ENCODE measurements at places on chromosomes 2 and 18. TPM values are rescaled to one million over a fixed set of nuclear protein-coding genes. Genes with fewer than 3 reads are reported as not detected.

The SH3RF3 gene
- total RNA-seq: 3.2 TPM

The WIPF1 gene
- total RNA-seq: 17.5 TPM

The IL1RL2 gene
- total RNA-seq: 2.5 TPM

The EML6 gene
- total RNA-seq: 1.2 TPM

The DARS1 gene
- total RNA-seq: 87.5 TPM

The VSNL1 gene
- total RNA-seq: 39.1 TPM

- no peak for DNase-seq
These were observed 586.3 kb upstream of the SALL3 start for GRCh38 chr18:78393086-78393862.

DNA sequence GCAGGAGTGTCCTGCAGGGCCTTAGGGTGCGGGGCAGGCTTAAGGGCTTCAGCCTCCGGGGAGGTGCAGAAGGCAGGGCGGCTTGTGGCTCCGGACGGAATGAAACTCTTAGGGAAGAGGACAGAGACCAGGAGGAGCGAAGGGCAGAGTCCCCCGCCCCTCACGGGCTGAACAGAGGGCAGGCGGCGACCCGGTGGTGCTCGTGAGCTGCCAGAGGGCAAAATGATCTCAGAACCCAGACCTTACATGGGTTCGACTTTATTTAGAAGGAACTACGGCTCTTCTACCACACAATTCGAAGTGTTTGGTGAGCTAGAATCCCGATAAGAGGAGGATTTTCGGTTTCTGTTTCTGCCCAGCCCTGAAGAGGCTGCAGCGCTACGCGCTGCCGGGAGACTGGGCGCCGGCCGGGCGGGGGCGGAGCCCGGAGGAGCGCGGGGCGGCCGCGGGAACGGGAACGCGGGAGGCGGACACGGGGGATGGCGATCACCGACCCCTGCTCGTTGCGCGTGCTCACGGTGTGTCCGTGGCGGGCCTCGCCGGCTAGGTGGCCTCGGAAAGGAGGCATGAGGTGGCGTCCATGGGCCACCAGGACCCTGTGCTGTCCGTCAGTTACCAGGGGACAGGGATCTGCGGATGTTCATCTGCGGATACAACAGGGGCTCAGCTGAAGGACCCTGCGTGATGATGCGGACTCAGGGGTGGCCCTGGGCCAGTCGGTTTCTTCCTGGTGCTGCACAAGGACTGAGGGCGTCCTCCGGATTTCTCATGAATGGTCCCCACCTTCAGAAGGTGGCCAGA lies 4.2 kb upstream of the SP100 start:
- DNase-seq: no peak

DNA sequence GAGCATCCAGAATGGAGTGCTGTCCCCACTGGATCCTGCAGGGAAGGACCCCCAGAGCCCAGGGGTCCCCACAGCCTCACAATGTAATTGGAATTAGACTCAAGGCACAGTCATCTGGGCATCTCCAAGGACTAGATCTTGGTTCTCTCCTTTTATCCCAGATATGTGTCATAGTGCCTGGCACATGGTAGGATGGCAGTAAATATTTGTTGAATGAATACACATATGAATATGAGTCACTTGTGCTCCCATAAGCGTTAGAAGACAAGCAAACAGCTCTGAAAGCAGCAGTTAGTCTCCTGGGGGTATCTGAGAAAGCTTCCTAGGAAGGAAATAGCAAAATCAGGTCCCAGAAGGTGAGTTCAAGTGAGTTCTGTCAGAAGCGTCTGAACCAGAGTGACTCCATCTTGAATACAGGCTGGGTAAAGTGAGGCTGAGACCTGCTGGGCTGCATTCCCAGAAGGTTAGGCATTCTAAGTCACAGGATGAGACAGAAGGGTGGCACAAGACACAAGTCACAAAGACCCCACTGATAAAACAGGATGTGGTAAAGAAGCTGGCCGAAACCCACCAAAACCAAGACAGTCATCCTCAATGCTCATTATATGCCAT lies 234.1 kb upstream of the ID2 start:
- DNase-seq: no peak

DNA sequence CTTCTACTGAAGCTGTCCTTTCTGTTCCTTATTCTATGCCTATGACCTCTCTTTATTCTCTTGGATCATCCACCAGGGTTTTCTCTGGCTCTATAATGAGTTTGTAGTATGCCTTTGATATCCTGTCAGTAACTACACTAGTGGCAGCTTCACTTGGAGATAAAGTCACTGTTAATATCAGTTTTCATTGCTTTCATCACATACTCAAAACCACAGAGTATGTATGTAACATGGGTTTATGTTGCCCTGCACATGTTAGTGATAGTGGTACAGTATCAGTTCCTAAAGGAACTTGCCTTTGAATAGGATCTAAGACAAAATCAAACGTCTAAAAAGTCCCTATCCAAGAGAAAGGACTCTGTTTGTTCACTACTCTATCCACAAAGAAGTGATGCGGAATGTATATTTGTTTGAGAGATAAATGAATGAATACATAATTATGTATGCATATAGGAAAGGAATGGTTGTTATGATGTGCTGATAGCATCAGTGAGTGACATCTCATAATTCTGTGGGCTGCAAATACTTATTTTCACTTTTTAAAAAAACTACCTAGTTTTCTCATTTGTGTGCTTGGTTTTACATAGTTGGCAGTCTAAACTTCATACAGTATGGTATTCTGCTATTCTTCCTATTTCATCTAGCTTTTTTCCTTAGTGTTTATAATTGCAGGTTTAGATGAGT lies 45.1 kb downstream of the TET3 start:
- DNase-seq: no peak

DNA sequence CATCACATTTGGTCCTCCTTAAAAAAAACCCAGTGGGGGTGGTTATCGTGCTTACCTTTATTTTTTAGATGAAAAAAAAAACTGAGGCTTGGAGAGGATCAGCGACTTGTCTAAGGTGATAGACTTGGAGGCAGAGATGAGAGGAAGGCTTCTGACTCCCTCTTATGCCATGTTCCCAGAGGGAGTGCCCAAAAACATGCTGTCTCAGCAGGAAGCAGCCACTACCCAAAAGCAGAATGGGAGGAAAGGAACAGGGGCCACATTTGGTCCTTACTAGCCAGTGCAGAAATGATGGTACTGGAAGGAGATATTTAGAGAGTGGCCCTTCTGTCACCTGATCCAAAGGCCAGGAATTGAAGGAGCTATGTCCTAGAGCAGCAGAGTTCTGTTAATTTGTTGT lies 118.4 kb downstream of the B3GNT2 start:
- no peak for DNase-seq

- DNase-seq: no peak
These were observed 407.9 kb downstream of the HRH4 start for GRCh38 chr18:24868311-24868710.

DNA sequence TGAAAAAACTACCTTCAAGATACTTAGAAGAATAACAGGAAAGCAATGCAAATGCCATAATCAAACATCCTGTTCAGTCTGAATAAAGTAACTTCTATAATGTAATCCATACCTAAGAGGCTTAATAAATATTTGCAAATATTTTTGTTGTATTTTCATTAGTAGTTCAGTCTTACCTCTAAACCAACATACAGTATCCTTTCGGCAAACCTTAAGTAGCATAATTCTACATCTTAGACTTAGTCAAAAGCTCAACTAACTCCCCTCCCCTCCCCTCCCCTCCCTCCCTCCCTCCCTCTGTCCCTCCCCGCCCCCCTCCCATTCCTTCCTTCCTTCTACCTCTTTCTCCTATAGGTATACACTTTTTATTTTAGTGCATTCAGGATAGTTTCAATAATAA lies 1373.2 kb downstream of the SUCLG1 start:
- no peak for DNase-seq

- no peak for DNase-seq
These were observed 1.7 kb downstream of the AMER3 start for GRCh38 chr2:130756874-130757668.

GRCh38 chr18:43277164-43277600 lies at the start of gene SYT4:
Gene SYT4 (minus strand): TSS chr18:43277490. CDS start chr18:43277281, 209 bp downstream.
- no peak for DNase-seq

DNA sequence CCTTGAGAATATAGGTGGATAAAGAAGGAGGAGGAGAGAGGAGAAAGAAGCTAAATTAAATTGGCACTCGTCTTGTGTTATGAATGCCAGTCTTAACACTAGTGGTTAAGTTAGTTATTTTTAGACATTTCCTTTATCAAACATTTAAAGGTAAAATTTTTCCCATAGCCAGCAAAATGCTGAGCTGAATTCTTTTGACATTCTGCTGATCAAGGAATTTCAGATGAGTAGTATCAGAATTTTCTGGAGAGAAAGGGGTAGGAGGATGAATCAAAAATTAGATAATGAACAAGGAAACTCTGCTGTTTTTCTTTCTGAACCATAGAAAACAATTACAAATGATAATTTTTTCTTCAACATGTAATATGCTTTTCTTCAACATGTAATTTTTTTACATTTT lies 52.5 kb downstream of the ASXL3 start:
- DNase-seq: no peak

DNA sequence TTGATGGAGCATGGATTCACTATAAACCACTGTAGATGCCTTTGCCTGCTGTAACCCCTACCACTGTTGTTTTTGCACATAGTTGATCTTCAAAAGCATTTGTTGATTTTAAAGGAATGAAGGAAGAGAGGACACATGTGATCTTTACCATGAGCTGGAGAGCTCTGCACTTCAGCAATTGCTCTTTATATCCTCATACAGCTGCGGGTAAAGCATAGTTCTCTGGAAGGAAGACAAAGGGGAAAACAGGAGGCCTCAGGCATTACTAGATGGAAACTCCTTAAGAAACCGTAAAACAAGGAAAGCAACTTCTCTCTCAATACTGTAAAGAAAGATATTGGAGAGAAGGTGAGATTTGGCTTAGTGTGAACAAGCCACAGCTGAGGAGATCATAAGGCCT lies 60.6 kb downstream of the SCG2 start:
- DNase-seq: no peak

GRCh38 chr2:238667008-238667407 lies 180.9 kb upstream of the TWIST2 start:
- DNase-seq: no peak

GRCh38 chr2:127381762-127382161 lies 6.0 kb downstream of the MAP3K2 start:
- DNase-seq: no peak

DNA sequence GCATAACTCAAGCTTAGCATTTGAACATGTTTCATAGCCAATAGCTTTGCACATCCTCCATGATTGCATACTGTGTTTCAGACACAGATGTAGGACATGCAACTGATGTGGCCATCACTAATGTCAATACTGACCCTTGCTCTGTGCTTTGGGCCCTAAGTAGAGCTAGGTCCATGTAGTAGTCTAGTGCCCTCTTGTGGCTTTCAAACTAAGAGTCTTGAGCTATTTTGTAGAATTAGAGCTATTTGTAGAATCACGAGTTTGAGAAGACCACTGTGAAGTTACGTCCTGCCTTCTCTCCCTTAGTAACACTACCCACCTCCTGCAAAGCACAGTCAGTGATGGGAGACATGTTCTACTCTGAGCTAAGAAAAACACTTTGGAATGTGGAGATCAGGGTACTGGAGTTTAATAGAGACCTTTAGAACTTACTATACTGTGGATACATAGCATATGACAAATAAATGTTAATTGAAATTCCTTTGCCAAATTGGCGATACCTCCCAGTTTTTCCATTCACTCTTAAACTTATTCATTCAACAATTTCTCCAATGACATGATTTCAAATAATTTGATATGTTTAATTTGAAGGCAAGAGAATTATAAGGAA lies 306.5 kb upstream of the TNP1 start:
- DNase-seq: no peak

GRCh38 chr18:57959278-57959677 lies 84.7 kb upstream of the NEDD4L start:
- DNase-seq: no peak

DNA sequence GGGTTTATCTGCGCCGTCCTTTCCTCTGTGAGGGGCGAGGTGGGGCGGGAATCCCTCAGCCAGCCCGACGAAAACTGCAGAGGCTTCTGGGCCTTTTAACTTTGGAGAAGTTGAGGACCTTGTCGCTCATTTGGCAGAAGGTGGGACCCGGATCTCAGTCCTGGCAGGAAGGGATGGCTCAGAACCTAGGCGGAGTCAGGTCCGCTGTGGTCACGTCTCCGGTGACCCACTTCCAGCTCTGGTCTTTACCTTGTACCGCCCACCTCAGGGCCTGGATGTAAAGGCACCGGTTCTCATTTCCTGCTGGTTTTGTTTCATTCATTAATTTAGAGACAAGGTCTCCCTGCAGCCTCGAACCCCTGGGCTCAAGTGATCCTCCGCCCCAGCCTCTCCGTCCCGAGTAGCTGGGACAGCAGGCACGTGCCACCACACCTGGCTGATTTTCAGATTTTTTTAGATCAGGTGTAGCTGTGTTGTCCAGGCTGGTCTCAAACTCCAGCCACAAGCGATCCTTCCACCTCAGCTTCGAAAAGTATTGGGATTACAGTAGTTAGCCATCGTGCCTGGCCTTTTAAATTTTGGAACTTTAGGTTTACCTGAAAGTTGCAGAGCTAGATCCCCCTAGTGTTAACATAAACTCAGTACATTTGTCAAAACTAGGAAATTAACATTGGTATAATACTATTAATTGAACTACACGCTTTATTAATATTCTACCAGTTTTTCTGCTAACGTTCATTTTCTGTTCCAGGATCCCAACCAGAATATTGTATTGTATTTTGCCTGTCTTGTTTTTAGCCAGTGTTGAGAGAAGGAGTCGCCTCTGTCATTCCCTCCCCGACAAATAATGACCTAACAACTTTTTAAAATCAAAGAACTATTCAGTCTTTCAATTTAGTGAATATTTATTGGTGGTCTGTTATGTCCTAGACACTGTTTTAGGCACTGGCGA lies 852 bp downstream of the POLI start:
- DNase-seq: no peak

DNA sequence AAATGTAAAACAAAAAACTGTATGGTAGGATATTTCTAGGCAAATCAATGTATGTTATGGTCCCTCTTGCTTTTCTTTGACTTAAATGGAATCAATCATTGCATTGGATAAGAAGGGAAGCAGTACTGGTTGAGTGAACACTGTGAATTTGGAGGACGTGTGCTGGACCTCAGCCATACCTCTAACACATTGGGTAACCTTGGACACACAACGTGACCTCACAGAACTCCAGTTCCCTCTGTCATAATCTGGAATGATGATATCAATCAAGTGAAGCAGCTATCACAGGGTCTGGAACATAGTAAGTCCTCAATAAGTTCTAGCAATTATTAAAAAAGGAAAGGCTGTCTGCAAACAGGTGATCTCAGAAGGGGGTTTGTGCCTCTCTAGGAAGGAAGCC lies 474.9 kb upstream of the TCF4 start:
- DNase-seq: no peak

GRCh38 chr18:24003903-24004640 lies 10.5 kb upstream of the TTC39C start:
- no peak for DNase-seq

DNA sequence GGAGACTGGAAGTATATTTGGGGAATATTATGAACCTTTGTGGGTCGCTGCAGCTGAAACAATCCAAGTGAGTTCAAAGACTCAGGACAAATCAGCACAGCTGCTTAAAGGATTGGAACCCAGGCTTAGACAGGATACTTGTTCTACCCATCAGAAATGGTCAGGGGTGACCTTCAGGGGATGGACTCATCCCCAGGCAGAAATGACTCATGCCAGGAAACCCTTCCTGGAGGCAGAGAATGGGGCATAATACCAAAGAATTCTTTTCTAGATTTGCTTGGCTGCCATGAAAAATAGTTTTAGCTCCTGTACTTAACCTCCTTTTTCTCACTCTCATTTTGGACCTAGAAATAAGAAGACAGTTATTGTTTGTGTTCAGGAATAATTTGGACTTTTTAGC lies 425.5 kb downstream of the TSN start:
- DNase-seq: no peak

GRCh38 chr18:63981719-63982118 lies 11.8 kb downstream of the SERPINB8 start:
- no peak for DNase-seq
